ENCODE measurements at places on chromosomes 1 and 21.

GRCh38 chr1:239718571-239718970, 332.2 kb downstream of the CHRM3 start:
- no peak for DNase-seq

DNA sequence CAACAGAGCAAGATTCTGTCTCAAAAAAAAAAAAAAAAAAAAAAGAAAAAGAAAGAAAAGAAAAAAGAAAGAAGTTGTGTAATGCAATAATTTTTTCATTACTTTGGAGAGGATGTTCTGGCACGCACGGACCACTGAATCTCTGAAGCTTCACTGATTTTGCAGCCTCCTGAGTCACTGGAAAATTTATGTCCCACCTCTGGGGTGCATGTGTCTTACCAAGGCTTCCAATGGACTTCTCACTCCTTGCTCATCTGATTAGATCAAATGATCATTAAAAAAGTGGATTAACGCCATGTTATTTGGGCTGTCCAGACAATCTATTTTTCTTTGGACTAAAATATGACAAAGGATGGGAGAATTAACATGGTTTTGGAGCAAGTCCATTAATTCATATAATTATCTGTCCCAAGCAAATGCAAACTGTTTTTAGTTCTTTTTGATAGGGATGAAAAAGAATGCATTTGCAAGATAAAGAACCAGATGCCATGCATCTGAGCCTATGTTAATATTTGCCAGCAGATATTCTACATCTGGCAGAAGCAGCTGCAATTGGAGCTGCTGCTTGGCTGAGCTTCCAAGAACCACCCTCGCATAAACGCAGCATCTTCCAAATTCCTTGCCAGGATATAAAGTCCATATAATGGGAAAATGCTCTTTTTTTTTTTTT, 10.1 kb upstream of the MAP1LC3C start:
- DNase-seq, result no peak

DNA sequence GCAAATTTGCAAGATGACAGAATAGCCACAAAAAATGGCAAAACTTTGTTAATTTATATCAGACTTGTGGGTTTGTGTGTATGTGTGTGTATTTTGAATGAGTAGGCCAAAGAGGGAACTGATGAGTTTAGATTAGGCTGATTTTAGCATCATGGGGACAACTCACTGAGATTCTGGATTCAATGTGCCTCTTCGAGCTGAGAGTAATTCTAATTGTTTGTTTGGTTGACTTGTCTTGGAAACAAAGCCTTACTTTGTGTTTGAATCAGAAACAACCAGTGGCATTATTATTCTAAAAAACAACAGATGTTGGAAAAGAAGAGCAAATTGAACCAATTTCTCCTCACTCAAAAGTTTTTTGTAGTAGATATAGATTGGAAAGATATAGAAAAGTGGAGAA, 40.5 kb upstream of the C21orf91 start:
- no peak for DNase-seq

DNA sequence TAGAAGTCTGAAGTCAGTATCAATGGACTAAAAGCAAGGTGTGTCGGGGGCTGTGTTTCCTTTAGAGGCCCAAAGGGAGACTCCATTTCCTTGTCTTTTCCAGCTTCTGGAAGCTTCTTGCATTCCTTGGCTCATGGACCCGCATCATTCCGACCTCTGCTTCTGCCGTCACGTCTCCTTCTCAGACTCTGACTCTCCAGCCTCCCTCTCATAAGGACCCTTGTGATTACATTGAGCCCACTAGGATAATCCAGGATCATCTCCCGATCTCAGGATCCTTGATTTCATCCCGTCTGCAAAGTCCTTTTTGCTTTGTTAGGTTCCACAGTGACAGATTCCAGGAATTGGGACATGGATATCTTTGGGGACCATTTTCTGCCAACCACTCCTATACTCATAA, 265.8 kb upstream of the CSF3R start:
- no peak for DNase-seq

- no peak for DNase-seq
Observed at GRCh38 chr1:107110326-107110725, 30.5 kb upstream of the NTNG1 start.

DNA sequence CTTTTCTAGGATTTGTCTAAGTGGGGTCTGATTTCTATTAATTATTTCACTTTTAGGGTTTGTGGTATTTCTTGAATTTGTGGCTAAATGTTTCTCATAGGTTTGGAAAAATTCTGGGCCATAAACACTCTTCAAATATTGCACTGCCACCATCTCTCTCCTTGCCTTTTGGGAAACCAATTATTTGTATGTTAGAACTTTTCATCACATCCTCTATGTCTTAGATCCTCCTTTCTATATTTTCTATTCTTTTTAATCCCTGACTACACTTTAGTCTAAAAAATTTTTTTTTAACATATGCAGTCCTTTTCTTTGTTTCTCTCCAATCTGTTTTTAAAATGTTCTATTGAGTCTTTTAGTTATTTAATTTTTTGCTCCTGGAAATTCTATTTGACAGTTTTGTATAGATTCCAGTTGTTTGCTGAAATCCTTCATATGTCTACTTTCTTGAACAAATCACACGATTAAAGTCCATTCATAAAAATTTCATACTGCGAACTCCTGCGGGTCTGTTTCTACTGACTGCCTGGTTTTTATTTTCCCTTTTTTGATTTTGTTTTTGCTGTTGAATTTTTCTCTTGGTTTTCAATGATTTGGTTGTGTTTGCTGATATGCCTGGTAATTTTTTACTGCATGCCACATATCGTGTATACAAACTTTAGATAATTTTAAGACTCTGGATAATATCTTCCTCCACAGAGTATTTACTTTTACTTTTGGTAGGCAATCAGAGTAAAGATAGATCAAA, 143.1 kb downstream of the COQ8A start:
- DNase-seq, result no peak

- DNase-seq, result no peak
Observed at GRCh38 chr1:107930292-107930691, 34.7 kb downstream of the VAV3 start.

DNA sequence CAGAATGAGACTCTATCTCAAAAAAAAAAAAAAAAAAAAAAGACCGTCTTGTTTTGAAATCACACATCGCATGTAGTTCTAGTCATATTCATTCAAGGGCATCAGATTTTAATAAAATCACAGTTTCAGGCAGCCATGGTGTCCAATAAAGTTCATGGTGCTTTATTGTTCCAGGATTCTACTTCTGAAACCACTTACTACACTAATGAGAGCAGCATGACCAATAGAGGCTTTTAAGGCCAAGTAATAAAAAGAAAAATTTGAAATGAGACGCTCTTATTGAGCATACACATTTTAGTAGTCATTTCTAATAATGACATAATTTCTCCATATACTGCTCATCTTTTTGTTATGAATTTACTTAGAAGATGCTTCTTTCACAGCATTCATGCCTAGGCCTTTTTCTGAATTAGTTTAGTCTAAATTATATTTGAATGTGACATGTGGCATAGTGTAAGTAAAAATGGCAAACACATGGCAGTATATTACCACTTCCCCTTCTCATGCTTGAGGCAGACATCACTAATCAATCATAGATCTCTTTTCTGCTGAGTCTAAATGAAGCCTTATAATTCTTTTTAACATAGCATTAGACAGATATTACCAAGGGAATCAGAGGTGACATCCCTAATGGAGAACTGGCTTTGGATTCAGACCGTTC, 18.5 kb downstream of the NTMT2 start:
- no peak for DNase-seq

DNA sequence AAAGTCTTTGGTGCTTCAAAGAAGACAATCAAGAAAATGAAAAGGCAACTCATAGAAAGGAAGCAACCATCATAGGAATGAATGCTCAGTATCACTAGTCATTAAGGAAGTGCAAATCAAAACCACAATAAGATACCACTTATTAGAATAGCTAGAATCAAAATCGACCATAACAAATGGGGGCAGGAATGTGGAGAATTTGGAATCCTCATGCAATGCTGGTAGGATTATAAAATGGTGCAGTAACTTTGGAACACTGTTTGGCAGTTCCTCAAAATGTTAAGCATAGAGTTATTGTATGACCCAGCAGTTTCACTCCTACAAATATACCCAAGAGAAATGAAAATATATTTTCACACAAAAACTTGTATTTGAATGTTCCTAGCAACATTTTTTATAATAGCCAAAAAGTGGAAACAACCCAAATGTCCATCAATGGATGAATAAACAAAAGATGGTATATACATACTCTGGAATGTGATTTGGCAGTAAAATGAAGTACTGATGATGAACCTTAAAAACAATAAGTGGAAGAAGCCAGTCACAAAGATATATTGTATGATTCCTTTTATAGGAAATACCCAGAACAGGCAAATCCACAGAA, 105.6 kb downstream of the MIS18A start:
- no peak for DNase-seq
